Activated CD4-positive, alpha-beta T cell treated with anti-CD3 and anti-CD28 coated beads, Interleukin-2, amount 50 U/mL, for 16 hours (primary cell): ENCODE measurements at places on chromosomes 6 and 20.

- DNase-seq = no peak
These were observed 48.6 kb downstream of the TSPYL4 start for GRCh38 chr6:116205281-116205680.

DNA sequence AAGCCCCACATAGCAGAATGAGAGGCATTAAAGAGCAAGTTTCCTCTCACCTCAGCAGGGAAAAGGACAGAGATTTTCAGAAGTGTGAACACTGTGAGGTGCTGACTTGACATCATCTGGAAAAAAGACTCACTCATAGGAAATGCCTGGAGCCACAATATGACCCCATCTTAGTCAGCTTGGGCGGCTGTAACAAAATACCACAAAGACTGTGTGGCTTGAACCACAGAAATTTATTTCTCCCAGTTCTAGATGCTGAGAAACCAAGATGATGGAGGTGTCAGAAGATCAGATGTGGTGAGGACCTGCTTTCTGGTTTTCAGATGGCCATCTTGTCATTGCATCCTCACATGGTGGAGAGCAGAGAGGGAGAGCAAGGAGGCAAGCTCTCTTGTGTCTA, 253.1 kb downstream of the ADGB start:
- peak; percentile 83 for DNase-seq

GRCh38 chr6:170007468-170008293, 256.3 kb downstream of the ERMARD start:
- no peak for DNase-seq

GRCh38 chr6:157265635-157266034, 57.7 kb downstream of the TMEM242 start:
- no peak for DNase-seq

- no peak for DNase-seq
These were observed 72.3 kb downstream of the LYRM2 start for GRCh38 chr6:89566008-89566800.

DNA sequence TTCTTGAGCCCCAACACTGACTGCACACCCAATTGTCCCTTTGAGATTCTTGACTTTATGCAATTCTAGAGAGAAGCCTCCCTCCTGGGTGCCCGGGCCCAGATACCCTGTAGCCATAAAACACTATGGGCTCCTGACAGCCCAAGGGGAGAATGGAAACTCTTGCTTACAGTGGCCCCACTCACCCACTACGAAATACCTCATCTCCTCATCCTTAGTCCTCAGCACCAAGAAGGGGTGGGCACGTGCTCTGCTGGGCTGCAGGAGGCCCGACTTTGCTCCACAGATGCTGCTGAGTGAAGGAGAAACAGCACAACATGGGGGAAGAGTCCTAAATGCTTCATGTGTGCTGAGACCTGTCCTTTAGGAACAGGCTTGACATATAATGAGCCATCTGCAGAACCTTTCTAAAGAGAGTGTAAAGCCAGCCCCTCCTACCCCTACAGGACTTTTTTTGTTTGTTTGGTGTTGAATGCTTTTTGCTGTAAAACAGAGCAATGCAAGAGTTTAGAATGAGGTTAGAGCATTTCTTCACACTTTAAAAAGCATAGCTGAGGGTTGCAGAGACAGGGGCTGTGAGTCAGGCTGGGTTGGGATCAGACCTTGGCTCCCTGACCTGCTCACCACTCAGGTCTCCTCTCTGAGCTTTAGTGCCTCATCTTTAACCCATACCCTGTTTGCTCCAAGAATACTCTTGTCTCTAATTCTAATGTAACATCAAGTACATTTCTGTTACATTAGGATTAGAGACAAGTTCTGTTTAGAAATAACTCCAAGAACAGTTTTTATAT, 17.6 kb upstream of the SIRPG start:
- DNase-seq = no peak

- DNase-seq = no peak
These were observed 327.3 kb upstream of the RNF24 start for GRCh38 chr20:4342609-4343008.

- peak; percentile 44 for DNase-seq
These were observed 33.0 kb downstream of the PIM1 start for GRCh38 chr6:37202788-37203491.

GRCh38 chr6:17650656-17651309, 50.7 kb downstream of the FAM8A1 start:
- no peak for DNase-seq

DNA sequence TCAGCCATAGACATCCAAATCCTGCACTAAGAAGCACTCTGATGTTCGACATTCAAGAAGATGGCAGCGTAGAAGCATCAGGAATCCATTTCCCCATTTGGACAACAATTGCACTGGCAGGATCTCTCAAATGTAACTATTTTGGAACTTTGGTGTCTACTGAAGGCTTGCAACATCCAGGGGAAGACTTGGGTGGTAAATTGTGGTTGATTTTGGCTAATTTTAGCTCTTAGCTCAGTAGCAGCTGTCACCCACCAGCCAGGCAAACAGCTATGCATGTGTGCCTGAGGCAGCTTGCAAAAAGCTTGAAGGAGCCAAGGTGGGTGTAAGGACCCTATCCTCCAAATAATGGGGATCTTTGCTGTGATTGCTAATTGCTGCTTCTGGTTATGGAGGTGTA, 35.1 kb upstream of the PPP1R3G start:
- DNase-seq = no peak

- no peak for DNase-seq
These were observed 598.4 kb upstream of the ZNF337 start for GRCh38 chr20:26295006-26295405.

GRCh38 chr6:53494076-53494475, 50.8 kb downstream of the GCLC start:
- DNase-seq = no peak

GRCh38 chr20:24634855-24635254, 165.4 kb downstream of the SYNDIG1 start:
- DNase-seq = no peak

GRCh38 chr6:20314866-20315845, 86.5 kb upstream of the E2F3 start:
- no peak for DNase-seq

DNA sequence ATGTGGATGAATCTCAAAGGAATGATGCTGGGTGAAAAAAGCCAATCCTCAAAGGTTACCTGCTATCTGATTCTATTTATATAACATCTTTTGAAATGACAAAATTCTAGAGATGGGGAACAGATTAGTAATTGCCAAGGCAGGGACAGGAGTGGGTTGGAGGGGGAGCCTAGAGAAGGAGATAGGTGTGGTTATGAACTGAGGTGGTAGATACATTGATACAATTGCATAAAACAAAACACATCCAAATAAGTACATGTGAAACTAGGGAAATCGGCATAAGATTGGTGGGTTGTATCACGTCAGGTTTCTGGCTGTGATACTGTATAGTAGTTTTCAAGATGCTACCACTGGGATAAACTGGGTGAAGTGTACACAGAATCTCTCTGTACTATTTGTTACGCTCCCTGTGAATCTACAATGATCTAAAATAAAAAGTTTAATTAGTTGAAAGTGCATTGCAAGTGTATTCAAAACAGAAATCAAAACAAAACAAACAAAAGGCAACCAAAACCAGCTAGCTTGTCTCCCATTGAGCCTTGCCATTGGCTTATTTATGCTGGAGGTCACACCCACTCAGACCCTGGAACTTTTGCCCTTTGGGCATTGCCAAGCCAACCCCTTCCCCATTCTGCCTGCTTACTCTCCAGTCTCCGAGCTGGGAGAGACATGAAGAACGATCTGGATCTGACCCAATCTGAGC, 27.8 kb downstream of the PPP1R16B start:
- DNase-seq = peak; percentile 39

DNA sequence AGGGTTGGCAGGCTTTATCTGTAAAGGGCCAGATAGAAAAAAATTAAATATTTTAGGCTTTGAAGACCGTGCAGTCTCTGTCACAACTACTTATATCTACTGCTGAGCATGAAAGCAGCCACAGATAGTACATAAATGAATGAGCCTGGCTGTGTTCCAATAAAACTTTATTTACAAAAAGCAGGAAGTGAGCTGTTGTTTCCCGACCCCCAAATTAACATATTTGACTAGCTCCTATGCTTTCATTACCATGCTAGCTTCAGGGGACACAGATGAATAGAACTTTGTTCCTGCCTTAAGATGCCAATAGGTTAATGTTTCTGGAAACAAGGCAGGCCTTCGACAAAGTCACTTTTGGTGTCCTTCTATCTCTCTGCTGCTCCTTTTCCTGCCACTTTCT, 1058.0 kb upstream of the FLRT3 start:
- DNase-seq = no peak

- DNase-seq = no peak
These were observed 106.5 kb downstream of the HACE1 start for GRCh38 chr6:104753251-104753650.

DNA sequence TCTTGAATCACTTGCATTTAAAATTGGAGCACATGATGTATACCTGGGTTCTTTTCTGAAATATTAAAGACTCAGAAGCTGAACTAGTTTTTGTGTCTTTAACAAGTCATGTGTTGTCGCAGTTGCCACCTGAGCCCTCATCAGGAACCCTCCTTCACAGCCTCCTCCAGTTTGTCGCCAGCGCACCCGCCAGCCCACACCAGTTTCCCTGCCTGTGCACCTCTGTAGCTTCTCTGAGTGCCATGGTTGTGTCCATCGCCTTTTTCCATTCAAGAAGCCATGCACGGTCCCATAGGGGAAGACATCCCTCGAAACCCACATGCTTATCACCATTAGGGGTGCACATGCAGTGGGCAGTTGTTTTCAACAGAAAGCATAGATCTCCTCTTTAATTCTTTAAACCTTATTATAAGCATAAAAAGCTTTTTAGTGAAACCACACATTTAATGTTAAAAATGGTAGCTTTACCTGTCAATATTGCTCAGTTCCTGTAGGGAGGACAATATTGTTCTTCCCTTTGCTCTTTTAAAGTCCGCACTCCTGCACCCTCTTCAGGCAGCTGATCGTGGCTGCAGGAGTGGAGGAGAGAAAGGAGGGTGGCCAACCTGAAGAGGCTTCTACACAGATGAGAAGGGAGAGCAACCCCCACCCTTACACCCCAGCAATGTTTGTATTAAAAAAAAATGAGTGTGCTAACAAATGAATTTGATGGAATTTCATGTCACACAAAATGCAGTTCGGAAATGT, 121.9 kb downstream of the CFAP61 start:
- no peak for DNase-seq

- DNase-seq = no peak
These were observed 236.9 kb upstream of the ASCC3 start for GRCh38 chr6:101118136-101118396.

DNA sequence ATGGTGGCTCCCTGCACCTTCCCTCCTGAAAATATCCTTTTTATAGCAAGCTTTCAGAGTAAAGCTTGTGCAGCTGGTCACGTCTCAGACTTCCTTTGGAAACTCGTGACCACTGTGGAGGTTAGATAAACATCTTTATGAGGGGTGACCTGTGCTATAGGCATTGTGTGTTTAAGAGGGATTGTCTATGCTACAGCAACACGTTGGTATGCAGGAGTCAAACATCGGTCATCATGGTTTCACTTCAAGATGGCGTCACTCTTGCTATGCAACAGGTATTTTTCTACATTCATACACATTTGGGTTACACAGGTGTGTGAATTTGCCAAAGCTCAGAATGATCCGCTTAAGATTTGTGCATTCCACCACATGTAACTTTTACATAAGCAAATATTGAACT, 14.6 kb upstream of the BLCAP start:
- DNase-seq = no peak

DNA sequence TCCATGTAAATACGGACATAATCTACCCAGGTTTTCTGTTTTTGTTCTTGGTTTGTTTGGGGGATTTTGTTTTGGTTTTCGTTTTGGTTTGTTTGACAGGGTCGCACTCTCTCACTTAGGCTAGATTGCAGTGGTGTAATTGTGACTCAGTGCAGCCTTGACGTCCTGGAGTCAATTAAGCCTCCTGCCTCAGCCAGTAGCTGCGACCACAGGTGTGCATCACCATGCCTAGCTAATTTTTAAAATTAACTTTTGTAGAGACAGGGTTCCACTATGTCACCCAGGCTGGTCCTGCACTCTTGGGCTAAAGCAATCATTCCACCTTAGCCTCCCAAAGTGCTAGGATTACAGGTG, 37.8 kb upstream of the EYA4 start:
- DNase-seq = no peak
